ENCODE measurements at places on chromosomes 11 and 22. TPM values are rescaled to one million over a fixed set of nuclear protein-coding genes. Genes with fewer than 3 reads are reported as not detected.

Gene TEX54
- polyA plus RNA-seq: not detected

Gene PTPN5
- 2.7 TPM for polyA plus RNA-seq

Gene CABP4
- 0.62 TPM for polyA plus RNA-seq

Gene MIOX
- polyA plus RNA-seq: not detected

Gene SMTNL1
- polyA plus RNA-seq: not detected

Gene OR52E8
- polyA plus RNA-seq: not detected

Gene TSGA10IP
- not detected for polyA plus RNA-seq

Gene IGLL5
- polyA plus RNA-seq: 1.7 TPM

Gene CACNA1I
- 0.07 TPM for polyA plus RNA-seq

Gene NTM
- 8.5 TPM for polyA plus RNA-seq

Gene ZNF280A
- polyA plus RNA-seq: not detected

Gene PGR
- polyA plus RNA-seq: 12.6 TPM

Measured in ovary (tissue), 10 donors.